Activated CD4-positive, alpha-beta T cell treated with anti-CD3 and anti-CD28 coated beads for 36 hours (primary cell): ENCODE measurements at places on chromosomes 7 and 10. TPM values are rescaled to one million over a fixed set of nuclear protein-coding genes. Genes with fewer than 3 reads are reported as not detected.
A peak's percentile ranks its signal among the peaks of the same experiment; 100 is the strongest.

- no peak for DNase-seq
These were observed 26.3 kb downstream of the CRCP start for GRCh38 chr7:66140924-66141323.

GRCh38 chr10:119701861-119702260 lies 24.0 kb upstream of the INPP5F start:
- DNase-seq = no peak

DNA sequence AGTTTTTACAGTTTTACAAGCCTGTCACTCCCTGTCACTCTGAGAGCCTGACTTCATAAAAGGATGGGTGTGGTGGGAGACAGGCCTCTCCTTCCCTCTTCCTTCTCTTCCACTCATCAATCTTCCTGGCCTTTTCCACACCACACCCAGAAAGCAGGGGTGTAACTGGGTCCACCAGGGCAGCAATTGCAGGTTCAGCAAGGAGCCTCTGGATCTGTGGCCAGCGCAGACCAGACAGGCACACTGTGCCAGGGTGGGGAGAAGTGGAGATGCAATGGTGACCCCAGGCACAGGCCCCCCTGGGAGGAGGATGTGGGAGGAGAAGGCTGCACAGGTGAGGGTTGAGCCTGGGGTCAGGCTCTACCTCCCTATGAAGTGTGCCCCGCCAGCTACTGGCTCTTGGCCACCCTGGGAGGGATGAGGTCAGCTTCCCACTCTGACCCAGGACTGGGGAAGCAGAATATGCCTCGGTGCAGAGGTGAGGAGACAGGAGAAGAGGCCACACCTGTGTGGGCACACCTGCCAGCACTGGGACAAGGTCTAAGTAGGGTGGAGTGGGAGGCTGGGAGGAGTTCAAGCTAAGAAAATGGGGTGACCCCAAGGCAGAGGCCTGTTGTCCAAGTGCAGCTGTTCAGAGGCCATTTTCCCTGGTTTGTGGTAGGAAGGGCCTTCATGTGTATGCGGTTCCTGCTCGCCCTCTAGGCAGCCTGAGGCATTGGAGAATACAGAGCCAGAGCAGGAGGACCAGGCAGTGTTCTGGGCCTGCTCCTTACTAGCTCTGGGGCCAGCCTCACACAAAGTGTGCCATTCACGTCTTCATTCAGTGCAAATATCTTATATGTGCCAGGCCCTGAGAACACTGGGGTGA lies 20.2 kb upstream of the TMEM72 start:
- DNase-seq = no peak

DNA sequence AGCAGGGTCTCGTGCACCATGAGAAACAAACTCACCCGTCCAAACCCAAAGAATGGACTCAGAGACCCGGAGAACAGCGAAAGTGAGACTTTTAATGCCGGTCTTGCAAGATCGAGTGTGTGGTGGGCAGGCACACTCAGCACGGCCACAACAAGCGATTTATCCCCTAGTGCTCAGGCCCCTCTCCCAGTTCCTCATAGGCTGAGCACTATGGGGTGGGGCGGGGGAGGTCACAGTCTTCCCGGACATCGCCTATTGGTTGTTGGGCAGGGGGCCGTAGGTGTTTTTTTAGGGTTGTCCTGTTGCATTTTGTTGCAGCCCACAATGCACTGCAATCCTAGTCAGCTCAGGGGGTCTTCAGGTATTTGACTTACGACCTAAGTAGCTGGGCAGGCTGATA lies 608.3 kb upstream of the FOXK1 start:
- DNase-seq = no peak

GRCh38 chr7:131218727-131219128 lies 108.9 kb upstream of the MKLN1 start:
- DNase-seq = no peak

- no peak for DNase-seq
These were observed 51.9 kb upstream of the TM9SF3 start for GRCh38 chr10:96638696-96639095.

Gene ELFN1
- total RNA-seq = 0.05 TPM

Gene SLC26A5
- total RNA-seq = not detected

Gene ELN
- total RNA-seq = not detected

Gene FRMD4A
- 0.85 TPM for total RNA-seq

Gene OR9A2
- total RNA-seq = not detected

DNA sequence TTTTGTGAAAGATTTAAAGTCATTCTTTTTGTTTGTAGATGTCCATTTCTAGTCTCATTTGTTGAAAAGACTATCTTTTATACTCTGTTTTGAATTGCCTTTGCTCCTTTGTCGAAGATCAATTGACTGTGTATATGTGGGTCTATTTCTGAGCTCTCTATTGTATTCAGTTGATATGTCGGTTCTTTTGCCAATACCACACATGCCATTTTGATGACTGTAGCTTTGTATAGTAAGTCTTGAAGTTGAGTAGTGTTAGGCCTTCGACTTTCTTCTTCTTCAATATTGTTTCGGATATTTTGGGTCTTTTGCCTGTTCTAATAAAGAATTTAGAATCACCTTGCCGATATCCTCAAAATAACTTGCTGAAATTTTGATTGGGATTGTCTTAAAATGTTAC lies 104.5 kb downstream of the CCSER2 start:
- no peak for DNase-seq

GRCh38 chr10:110737886-110738634 lies 93.9 kb downstream of the RBM20 start:
- no peak for DNase-seq

GRCh38 chr10:3391657-3392056 lies 219.1 kb upstream of the PITRM1 start:
- DNase-seq = no peak

Gene SFTPA1
- total RNA-seq = not detected

- DNase-seq = no peak
These were observed 116.8 kb upstream of the MYO3A start for GRCh38 chr10:25817200-25817599.

GRCh38 chr10:58178811-58179210 lies 88.9 kb downstream of the IPMK start:
- DNase-seq = no peak

DNA sequence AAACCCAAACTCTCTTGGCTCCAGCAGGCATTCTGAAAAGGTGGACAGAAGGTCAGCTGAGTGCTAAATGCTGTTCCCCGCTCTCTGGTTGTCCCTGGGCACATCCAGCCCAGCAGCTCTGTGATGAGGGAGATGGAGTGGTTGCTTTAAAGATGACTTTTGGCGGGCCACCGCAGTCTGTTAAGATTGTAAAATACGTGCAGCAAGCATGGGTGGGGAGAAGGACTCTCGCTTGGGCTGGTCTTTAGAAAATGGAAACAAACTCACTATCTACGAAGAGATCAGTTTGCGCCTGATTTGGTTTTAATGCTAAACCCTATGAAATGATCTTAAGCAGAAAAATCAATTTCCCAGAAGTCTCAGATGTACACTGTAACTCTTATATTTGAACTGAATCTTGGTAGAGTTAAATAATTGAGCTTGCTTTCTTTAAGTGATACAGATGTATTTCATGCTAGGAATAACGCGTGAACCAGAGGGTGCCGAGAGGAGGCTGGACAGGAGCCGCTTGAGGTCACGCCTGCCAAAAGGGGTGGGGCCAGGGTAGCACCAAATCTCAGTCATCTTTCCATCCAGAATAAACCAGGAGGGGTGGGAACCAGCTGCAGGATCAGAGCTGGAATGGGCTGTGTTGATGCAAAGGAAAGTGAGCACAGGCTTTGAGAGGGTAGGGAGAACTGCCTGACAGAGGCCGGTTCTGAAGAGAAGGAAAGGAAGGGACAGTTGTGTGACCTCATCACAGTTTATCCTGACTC lies 170.2 kb upstream of the MKI67 start:
- DNase-seq = no peak

GRCh38 chr10:132322586-132323048 lies 9.4 kb upstream of the LRRC27 start:
- DNase-seq = no peak

- no peak for DNase-seq
These were observed 289.0 kb downstream of the PLXDC2 start for GRCh38 chr10:20105236-20105635.

GRCh38 chr10:86756511-86757112 lies at the start of gene BMPR1A:
TSS of gene BMPR1A (plus strand) at chr10:86756619. CDS start at chr10:86876019, 119,400 bp downstream.
- no peak for DNase-seq

GRCh38 chr10:73850863-73851461 lies 23.4 kb downstream of the CAMK2G start:
- no peak for DNase-seq

- DNase-seq = no peak
These were observed 91.1 kb downstream of the TEX36 start for GRCh38 chr10:125591886-125592285.

- no peak for DNase-seq
These were observed 56.8 kb downstream of the CHCHD3 start for GRCh38 chr7:133025056-133025455.

DNA sequence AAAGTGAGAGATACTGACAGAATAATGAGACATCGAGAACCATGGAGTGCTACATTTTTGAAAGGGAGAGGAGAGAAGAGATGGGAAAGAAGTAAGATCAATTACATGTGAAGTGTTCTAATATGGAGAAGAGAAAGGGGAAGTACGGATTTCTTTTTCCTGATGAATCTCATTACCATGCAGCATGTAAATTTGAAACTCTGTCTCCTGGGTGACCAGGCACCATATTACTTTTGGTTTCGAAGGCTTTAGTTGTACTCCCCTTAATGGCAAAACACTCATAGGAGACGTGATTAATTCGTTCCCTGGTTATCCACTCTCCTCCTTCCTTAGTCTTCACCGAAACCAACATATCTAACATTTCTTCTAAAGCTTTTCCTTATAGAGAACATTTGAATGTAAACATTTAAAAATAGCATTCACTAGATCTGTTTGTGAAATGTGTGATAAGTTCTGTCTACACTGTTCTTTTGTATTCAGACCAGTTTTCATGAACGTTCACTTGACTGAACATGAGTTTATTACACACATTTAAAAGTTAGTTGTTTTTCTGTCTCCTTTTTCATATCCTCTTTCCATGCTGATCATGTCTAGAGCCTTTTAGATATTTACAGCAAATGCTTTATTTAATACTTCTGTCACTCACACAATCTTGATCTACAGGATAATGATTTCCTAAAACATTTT lies 80.2 kb upstream of the MSRB2 start:
- DNase-seq = no peak

GRCh38 chr7:117673839-117674238 lies 194.0 kb downstream of the CFTR start:
- no peak for DNase-seq

- no peak for DNase-seq
These were observed 235.9 kb downstream of the COBL start for GRCh38 chr7:51080622-51081269.

- no peak for DNase-seq
These were observed 26.7 kb upstream of the MKI67 start for GRCh38 chr10:128152741-128153580.

- no peak for DNase-seq
These were observed 38.9 kb downstream of the COL26A1 start for GRCh38 chr7:101401390-101402080.

GRCh38 chr10:79146611-79147130 lies 77.9 kb downstream of the ZMIZ1 start:
- DNase-seq = peak; percentile 28

Gene HOGA1
- not detected for total RNA-seq

GRCh38 chr7:144494355-144494754 lies 90.9 kb upstream of the NOBOX start:
- no peak for DNase-seq

- no peak for DNase-seq
These were observed 71.3 kb upstream of the ARMC3 start for GRCh38 chr10:22856444-22857074.

GRCh38 chr10:73997461-73997786 lies 492 bp upstream of the VCL start:
- DNase-seq = no peak

GRCh38 chr7:138460176-138460648 lies at the start of gene TRIM24:
TSS of gene TRIM24 (plus strand) at chr7:138460259. CDS start at chr7:138460549, 290 bp downstream.
- no peak for DNase-seq

GRCh38 chr10:58189269-58189668 lies 78.4 kb downstream of the IPMK start:
- no peak for DNase-seq

GRCh38 chr10:108709927-108710722 lies 1213.2 kb downstream of the XPNPEP1 start:
- DNase-seq = no peak

- peak; percentile 100 for DNase-seq
These were observed at the start of gene H2AZ2 for GRCh38 chr7:44847920-44848634. TSS of gene H2AZ2 (minus strand) at chr7:44848087. CDS start at chr7:44847971, 116 bp downstream.

- DNase-seq = no peak
These were observed 98.7 kb downstream of the TMEM26 start for GRCh38 chr10:61354401-61354975.

GRCh38 chr7:23700046-23700445 lies 10.0 kb upstream of the STK31 start:
- no peak for DNase-seq

DNA sequence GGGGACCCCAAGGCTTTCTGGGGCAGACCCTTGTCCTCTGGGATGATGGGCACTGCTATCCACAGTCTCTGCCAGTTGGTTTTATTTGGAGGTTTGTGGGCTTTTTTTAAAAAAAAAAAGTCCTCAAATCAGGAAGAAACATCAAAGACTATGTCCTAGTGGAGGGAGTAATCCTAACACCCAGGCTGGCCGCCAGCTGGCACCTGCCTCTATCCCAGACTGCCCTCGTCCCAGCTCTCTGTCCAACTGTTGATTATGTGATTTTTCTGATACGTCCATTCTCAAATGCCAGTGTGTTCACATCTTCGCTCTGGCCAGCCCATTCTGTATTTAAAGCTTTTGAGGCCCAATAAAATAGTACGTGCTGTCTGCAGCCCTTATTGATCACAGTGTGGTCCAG lies 61.0 kb upstream of the LRRC4 start:
- DNase-seq = no peak

DNA sequence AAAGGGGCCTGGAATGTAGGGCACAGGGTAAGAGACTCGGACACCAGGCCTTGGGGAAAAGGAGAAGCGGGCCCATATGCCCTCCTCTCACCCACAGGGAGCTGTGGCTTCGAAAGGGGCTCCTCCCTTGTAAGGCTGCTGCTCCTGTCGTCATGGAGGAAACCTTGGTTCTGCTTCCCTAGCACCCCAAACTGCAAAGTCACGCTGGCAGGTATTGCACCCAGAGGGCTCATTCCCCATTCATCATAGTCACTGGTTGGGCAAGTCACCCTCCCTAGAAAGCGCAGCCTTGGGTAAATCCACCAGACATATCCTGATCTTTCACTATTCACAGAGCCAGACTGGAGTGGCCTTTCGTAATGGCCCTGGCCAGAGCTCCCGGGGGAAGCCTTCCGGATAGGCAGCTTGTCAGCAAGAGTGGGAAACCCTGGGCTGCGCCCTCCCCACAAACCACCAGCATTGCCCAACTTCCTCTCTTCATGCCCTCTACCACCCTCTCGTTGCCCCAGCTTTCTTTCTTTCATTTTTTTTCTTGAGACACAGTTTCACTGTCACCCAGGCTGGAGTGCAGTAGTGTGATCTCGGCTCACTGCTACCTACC lies 121.0 kb downstream of the HIP1 start:
- peak; percentile 52 for DNase-seq

- DNase-seq = no peak
These were observed 305.6 kb upstream of the FZD1 start for GRCh38 chr7:90958647-90959046.
